ENCODE measurements at places on chromosomes 16 and 17.
A peak's percentile ranks its signal among the peaks of the same experiment; 100 is the strongest.

DNA sequence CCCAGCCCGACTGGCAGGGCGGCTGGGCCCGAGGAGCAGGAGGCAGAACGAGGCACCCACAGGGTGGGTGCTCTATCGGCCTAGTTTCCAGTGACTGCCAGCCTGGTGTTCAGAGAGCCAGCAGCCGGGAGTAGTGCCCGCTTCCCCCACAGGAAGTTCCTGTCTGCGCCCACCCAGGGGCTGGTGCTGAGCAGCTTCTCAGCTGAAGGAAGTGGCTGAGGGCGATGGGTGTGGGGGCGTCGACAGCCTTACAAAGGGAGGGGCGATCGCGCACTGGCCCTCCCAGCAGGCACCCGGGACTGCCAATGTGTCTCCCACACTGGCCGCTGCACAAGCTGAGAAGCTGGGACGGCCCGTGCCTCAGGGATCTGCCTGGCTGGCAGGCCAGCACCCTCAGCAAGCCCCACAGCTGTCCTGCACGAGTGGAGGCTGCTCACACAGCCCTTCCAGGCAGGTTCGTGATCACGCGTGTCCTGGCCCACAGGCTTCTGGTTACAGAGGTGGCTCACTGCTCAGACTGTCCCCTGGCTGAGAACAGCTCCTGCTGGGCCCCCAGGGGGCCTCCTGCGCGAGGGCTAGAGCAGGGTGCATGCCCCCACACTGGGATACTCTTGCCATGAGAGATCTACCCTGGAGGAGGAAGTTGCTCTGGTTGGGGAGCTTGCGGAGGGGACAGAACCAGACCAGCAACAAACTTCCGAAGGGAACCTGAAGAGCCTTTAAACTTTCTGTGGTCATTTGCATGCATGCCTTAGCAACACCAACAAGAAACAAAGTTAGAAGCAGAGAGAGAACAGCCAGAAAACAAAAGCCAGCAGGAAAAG, 2.5 kb downstream of the RNF166 start:
- peak; percentile 55 for DNase-seq

- DNase-seq: no peak
Measured at GRCh38 chr16:8899709-8900317, 17.7 kb downstream of the LITAFD start.

DNA sequence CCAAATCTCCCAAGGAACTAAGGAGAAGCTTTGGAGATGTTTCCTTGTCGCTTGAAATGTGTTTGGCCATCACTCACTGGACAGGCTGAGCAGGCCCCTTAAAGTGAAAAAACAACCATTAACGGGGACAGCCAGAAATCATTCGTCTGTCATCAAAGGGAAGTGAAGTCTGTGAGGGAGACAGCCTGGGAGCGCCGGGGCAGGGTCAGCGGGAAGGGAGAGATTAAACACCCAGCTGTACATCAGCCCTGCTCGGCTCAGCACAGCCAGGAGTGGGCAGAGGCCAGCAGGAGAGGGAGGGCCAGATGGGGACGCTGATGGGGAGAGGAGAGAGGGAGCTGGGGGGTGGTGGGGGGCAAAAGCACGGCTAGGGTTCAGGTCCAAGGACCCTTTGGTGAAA, 105.1 kb downstream of the SDK2 start:
- DNase-seq: no peak

DNA sequence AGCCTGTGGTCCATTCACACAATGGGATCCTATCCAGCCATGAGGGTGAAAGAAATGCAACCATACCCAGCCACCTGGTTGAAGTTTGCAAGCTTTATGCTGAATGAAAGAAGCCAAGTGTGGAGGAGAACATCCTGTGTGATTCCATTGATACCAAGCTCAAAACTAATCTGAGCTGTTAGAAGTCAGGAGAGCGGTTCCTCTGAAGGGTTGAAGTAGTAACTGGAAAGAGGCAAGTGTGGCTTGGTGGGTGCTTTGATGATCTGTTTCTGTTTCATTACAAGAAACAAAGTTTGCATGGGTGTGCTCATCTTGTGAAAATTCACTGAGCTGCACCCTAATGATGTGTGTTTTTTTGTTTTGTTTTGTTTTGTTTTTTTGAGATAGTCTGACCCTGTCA, 99.4 kb downstream of the SALL1 start:
- no peak for DNase-seq

DNA sequence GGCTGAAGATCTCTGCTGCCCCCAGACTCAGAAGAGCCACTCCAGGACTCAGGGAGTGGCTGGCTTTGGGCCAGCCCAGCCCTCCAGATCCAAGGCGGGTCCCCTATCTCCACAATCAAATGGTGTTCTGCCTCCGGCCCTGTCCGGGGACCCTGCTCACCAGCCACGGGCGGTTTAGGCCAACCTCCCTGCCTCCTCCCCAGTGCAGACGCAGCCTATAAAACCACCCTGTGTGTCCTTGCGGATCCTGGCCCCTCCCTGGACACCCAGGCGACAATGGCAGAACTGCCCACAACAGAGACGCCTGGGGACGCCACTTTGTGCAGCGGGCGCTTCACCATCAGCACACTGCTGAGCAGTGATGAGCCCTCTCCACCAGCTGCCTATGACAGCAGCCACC, at the start of gene SLC12A3:
Gene SLC12A3, plus strand, starts transcription at position 248 of the 400 bp plus-strand sequence. Its CDS starts 29 bp downstream, at position 277.
- DNase-seq: no peak

DNA sequence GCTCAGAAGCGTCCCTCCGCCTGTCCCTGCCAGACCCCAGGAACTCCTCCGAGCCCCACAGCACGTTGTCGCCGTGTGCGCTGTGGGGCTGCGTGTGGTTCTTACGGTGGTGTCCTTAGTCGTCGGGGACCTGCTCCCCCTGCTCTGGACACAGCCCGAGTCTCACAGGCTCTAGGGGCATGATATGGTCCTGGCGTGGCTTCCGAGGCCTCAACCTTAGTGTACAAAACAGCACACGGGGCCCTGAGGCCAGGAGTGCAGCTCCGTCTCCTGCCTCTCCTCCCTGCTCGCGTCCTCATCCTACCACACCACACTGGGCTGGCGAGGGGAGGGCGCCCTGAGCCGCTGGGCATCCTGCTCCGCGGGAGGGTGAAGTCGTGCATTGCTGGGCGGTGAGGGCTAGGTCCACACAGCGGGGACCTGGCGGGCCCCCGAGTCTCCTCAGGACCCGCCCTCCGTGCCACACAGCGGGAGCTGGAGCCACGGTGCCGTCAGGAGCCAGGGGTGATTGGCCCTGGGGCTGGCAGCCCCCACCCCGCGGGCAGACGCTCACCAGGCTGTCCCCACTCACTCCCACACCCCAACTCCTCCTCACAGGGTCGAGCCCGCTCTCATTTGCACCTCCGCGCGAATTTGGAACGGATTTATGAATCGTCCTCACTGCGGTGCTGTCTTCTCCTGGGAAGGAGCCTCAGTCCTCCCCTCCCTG, 1.2 kb upstream of the MAFG start:
- peak; percentile 14 for DNase-seq

DNA sequence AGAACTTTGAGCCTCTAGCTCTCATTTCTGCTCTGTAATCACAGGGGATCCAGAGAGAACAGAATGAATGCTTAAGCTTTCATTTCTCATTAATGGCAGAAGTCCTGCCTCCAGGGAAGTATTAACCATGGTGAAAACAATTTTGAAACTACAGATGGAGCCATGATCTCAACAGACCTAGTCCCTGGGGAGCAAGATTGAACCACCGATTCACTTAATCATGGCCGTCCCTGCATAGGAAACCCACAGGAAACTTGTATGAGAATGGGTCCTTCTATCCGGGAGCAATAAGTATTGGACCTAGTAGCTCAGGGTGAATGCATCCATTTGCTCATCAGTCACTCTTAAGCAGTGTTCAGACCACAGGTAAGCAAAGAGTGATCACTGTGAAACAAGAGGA, 40.2 kb upstream of the CLEC18A start:
- no peak for DNase-seq

- no peak for DNase-seq
Measured at GRCh38 chr17:9020824-9021157, 519 bp upstream of the NTN1 start.

- no peak for DNase-seq
Measured at GRCh38 chr16:14641926-14642325, 9.2 kb downstream of the BFAR start.

DNA sequence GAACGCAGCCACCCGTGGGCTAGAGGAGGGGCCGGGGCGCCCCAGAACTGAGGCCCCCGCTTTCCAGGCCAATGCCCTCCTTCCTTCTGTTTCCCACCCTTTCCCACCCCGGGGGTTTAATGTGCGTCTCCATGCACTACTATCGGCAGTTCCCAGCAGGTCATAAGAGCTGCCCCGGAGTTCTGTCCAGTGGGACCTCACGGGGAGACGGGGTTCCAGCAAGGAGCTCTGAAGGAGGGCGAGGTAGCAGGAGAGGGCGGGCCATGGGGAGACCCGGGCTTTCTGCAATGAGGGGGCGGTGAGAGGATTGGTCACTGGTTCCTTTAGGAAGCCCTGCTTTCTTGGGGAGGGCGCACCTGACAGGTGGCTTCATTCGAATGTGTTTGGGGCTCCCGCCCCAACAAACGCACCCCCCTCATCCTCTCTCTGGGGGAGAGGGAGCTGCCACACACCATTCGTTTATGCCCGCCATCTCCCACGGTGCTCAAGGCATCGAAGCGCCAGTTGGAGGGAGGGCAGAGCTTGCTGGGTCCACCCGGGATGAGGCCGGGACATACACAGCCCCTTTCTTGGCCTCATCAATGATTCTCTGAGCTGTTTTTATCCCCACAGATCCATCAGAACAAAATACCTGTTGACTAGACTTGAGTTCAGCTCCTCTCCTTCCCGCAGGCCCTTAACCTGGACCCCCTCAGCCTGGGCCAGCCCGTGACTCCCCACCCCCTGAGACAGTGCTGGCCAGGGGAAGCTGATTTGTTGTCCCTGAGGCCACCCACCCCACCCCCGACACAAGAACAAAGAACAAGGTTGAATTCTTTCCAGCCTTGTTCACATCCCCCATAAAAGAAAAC, 44.1 kb downstream of the SLC7A5 start:
- no peak for DNase-seq

- DNase-seq: no peak
Measured at GRCh38 chr17:75831032-75831571, 13.1 kb downstream of the UNC13D start.

- DNase-seq: no peak
Measured at GRCh38 chr16:63612462-63613227, 1509.2 kb downstream of the CDH11 start.

DNA sequence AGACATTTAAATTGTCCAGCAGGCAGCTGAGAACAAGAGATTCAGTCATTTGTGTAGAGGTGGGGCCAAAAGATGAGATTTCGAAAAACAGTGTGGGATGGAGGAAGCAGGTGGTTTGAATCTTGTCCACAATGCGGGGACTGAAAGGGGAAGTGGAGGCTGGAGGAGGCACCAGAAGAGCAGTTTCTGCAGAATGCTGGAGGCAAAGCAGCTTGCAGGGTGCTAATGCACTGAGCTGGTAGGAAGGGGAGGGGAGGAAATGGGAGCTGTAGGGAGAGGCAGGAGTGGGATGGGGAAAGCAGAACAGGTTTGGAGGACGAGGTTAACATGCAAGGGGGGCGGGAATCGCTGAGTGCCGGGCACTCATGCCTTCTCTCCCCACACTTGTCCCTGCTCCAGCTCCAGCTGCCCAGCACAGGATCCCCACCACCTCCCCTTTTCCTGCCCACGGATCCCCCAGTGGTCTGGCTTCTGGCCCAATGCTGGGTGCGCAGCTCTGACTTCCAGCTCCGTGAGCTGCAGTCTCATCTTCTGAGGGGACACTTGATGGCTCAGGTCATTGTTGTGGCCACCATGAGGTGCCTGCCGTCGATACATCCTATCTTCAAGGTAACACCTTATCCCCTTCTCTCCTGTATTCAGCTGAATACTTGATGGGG, 9.4 kb downstream of the C17orf100 start:
- no peak for DNase-seq

- no peak for DNase-seq
Measured at GRCh38 chr16:78161023-78161729, 61.7 kb downstream of the WWOX start.

DNA sequence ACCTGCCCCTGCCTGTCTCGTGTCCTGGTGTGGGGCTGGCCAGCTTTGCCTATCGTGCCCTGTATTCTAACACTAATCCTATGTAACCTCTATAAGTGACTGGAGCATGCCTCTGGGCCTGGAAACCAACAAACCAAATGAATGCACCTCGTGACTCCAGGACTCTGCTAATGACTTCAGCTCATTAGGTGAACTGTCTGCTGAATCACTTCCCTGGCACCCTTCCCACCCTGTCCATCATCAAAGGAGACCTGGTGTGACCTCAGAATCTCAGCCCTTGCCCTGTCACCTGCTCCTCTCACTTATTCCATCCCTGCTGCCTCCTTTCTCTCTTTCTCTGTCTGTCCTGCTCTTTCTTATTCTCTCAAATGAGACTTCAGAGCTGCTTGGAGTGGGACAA, 322.4 kb downstream of the CBLN1 start:
- DNase-seq: no peak

All from left ventricle myocardium inferior (tissue), 1 donor.